ENCODE measurements at places on chromosomes 12 and 14.
A peak's percentile ranks its signal among the peaks of the same experiment; 100 is the strongest.

DNA sequence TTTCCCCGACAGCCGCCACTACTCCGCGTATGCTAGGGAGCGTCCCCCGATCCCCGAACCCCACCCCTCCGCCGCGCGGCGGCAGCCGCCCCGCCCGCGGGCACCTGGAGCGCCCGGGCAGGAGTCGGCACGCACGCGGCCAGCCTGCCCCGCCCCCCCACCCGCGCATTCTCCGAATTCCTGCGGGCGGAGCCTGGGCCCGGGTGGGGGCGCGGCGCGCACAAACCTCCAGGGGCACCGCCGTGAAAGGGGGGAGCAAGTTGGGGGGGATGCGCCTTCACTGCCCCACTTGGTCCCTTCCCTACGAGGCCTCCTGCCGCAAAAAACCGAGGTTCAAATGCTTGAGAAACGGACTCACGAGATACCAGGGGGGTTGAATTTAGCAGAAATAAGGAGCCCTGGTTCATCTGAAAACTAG, 1.7 kb downstream of the AJUBA start:
- DNase-seq: no peak

DNA sequence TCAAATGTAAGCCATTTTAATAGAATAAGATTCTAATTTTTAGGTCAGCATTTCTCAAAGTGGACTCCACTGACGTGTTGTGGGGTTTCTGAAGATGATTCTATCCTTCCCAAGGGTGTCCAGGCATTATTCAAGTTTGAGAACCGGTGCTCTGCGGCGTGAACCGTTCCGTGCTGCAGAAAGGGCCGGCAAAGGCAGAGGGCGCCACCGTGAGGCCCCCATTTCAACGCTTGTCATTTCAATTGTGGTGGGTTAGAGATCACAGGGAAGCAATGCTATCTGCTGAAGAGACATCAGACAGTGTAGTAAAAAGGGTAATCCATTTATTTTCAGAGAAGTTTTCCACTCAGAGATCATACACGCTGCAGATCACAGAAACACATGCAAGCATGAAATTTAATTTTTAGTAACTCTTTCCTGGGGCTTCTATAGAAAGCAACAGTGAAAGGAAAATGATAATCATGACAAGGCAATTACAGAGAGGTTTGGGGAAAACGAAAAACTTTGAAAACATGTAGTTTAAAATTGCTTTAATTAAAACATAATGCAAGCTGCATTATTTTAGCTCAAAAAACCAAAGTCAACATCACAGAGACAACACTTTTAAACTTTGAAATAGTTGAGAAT, 201.7 kb downstream of the EXOC5 start:
- DNase-seq: peak; percentile 9

- no peak for DNase-seq
These were observed 54.6 kb downstream of the NCOR2 start for GRCh38 chr12:124512667-124513296.

GRCh38 chr12:23948291-23948690, 1.2 kb downstream of the SOX5 start:
- DNase-seq: no peak

DNA sequence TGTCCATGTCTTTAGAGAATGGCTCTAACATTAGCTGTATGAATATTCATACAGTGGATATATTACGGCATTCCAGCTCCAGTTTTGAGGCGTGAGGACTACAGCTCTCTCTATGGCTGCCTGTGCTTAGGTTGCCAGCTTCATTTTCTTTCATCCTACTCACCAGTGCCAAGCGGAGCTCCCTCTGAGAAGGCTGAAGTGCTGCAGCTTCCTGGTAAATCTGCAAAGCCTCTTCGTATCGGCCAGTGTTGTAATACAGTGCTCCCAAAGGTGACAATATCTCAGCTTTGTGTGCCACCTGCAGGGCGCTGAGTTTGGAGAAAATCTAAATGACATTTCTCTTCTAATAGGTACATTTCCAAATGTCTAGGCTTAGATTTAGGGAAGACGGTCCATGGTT, 19.8 kb upstream of the OVCH1 start:
- DNase-seq: no peak

GRCh38 chr12:56104815-56105608, 653 bp downstream of the PA2G4 start:
- no peak for DNase-seq

DNA sequence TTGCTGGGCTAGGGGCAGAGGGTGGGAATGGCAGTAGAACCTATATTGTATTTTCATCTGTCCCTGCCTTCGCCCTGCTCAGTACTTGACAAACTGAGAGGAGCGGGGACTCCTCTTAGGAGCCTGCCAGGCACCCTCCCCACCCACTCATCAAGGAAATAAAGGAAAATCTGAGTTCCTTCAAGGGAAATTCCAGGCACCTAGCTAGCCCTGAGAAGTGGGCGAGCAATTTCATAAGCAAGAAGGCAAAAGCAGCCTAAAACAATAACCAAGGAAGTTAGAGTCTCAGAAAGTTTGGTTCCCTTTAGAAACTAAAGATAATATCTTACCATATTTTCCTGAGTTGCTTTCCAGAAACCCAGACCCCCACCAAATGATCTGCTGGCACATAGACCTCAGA, 10.6 kb upstream of the PLEKHD1 start:
- DNase-seq: no peak

DNA sequence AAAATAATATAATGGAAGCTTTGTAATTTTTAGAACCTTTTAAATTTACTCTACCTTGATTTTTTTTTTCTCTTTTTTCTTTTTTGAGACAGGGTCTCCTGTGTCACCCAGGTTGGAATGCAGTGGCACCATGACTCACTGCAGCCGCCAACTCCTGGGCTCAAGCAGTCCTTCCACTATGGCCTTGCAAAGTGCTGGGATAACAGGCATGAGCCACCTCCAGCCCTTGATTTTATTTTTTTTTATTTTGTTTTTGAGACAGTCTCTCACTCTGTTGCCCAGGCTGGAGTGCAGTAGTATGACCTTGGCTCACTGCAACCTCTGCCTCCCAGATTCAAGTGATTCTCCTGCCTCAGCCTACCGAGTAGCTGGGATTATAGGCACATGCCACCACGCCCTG, 65.3 kb upstream of the TRAF3 start:
- DNase-seq: no peak

DNA sequence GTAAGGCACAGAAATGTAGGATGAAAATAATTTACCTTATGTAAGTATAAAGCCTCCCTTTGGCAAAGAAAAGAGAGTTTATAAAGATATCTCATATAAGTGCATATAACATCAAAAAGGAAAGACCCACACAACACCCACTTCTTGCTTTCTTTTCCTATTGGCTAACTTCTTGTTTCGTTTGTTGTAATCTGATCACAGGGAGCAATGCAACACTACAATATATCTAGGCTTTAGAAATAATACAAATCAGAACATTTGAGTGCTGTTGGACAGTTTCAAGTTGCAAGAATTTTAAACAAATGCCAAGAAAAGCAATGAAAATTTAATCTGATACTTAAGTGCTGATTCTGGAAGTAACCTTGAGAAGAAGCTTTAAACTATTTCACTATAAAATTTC, 1.3 kb downstream of the FGD6 start:
- DNase-seq: no peak

- no peak for DNase-seq
These were observed 5.7 kb upstream of the AKAP5 start for GRCh38 chr14:64459405-64460136.

DNA sequence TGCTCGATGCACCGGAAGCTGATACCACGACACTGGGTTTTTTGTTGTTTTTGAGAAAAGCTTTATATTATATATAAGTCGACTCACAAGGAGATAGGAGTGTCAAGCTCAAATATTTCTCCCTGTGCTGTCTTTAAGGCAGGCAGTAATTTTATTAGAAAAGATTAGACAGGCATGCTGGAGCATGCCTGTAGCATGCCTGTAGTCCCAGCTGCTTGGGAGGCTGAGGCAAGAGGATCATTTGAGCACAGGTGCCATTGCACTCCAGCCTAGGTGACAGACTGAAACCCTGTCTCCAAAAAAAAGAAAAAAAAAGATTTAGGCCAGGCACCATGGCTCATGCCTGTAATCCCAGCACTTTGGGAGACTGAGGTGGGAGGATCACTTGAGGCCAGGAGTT, 51.8 kb downstream of the GNS start:
- DNase-seq: no peak

DNA sequence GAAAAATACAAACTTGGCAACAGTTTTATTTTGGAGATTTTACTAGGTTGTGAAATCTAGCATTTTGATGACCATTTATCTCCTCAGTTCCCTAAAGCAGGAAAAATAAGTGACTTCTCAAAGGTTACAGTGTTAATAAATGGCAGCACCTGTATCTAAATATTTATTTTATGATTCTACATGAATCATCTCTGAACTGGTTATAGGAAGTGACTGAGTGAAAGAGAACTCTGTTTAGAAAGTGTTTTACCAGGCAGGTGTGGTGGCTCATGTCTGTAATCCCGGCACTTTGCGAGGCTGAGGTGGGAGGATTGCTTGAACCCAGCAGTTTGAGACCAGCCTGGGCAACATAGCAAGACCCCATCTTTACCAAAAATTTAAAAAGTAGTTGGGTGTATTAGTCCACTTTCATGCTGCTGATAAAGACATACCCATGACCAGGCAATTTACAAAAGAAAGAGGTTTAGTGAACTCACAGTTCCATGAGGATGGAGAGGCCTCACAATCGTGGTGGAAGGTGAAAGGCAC, 26.3 kb downstream of the MIPOL1 start:
- no peak for DNase-seq

DNA sequence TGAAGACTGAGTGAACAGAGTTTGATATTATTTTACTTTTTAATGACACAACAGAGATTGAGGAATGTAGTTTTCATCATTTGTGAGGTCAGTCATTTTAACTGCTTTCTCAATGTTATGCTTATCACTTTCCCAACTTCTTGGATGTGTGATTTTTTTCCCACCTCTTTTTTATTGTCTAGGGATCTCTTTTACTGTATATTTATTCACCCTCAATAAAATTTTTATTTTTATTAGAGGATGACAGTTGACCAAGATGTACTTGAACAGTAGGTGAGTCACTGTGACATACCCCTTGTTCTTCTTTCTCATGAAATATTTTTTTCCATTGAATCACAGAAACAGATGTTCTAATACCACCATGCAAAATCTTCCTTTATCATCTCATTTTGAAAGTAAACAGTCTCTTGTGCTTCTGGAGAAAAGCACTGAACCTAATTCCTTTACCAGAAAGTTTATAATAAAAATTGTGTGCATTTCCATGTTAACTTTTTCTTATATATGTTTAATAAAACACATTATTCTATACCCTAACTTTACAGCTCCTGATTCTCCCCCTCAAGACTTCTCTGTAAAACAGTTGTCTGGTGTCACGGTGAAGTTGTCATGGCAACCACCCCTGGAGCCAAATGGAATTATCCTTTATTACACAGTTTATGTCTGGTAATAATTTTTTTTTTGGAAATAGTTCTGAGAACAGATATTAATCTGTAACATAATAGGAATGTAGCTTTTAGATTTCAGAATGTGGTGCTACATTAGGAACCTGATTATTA, 65.9 kb downstream of the PTPRQ start:
- no peak for DNase-seq

GRCh38 chr14:104506461-104507253, 72.9 kb upstream of the C14orf180 start:
- DNase-seq: no peak

DNA sequence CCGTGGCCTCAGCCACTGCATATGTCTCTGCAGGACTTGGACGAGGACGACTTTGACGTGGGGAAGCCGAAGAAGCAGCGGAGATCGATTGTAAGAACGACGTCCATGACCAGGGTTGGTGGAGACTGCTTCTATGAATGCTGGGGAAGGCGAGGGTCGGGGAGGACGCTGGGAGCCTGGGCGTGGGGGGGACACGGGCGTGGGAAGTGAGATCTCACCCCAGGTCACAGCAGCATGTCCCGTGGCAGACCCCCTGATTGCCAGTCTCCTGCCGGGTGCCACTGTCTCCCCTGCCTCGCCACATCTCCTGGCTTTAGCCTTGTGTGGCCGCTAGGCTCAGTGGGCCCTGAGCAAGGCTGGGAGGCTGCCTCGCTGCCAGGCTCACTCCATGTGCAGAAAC, 29.9 kb upstream of the TEX22 start:
- DNase-seq: no peak

DNA sequence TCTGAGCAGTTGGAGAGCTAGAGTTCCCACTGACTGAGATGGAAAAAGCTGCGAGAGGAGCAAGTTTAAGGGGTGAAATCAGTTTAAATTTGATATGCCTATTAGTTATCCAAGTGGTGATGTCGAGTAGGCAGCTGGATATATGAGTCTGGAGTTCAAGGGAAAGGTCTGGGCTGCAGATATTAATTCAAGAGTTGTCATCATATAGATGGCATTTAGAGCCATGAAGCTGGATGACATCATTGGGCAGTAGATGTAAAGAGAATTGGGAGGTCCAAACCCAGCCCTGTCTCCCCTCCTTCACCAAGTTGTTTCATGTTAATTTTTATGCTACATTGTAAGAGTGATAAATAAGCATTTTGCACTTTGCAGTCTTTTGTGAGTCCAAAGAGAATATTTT, 898.1 kb downstream of the GALC start:
- DNase-seq: no peak

DNA sequence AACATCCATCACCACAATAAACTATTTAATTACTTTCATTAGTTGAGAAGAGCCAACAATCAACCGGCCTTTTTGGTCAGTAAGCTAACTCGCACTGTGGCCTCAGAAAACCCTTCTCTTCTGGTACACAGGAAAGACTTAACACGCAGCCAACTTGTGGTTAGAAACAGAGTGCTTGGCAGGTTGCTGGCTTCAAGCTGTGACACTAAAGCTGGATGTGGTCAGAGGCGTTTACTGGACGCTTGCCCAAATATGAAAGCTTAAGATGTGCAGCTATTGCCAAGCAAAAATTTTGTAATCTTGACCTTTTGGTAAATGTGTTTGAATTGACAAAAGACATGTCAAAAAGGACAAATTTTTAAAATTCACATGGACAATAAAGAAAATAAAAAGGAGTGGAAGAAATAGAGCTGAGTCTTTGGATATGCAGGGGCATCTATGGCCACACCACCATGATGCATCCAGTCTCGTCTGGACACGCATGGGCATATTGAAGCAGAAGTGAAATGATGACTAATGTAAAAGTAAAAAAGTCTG, 2.6 kb upstream of the KLRK1 start:
- peak; percentile 14 for DNase-seq

GRCh38 chr12:108612788-108613282, 15.0 kb upstream of the TMEM119 start:
- no peak for DNase-seq

DNA sequence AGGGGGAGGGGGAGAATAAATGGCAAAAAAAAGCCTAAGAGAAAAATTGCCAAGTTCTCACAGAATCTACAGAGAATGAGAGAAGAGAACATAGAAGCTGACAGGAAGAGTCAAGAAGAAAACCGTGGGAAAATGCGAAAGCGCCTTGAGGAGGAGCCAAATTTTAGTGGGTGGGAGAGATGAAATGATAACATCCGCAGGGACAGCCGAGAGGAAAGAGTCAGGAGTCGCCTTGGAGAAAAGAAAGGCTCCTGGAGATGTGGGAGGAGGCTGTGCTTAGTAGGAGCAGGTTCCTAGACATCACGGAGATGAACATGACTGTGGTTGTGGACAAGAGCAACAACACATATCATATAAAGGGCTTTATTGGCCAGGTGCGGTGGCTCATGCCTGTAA, 49.4 kb downstream of the PHLDA1 start:
- no peak for DNase-seq
